ENCODE measurements at places on chromosomes 6 and 20. TPM values are rescaled to one million over a fixed set of nuclear protein-coding genes. Genes with fewer than 3 reads are reported as not detected.

Gene COL11A2
- 7.6 TPM for total RNA-seq

Gene BPIFB2
- not detected for total RNA-seq

Gene HTR1E
- not detected for total RNA-seq

Gene TGM2
- 168 TPM for total RNA-seq

Gene BMP6
- total RNA-seq, result 1.7 TPM

Gene C20orf173
- total RNA-seq, result not detected

Gene PMEPA1
- total RNA-seq, result 15.9 TPM

Gene KCNQ2
- 0.45 TPM for total RNA-seq

Gene LTB
- total RNA-seq, result not detected

Gene IL22RA2
- not detected for total RNA-seq

Gene WFDC2
- total RNA-seq, result 1.1 TPM

Gene MLN
- total RNA-seq, result not detected

Gene ZC2HC1B
- total RNA-seq, result not detected

Gene SLC4A11
- total RNA-seq, result 1.5 TPM

Gene LY6G6D
- total RNA-seq, result not detected

Gene PRDM1
- 4.7 TPM for total RNA-seq

Gene TSHZ2
- total RNA-seq, result 1.5 TPM

Gene PKIB
- 2.3 TPM for total RNA-seq

Measured in A375 (cell line).